Fibroblast of skin of right biceps (primary cell): ENCODE measurements at places on chromosomes 11 and 22.

DNA sequence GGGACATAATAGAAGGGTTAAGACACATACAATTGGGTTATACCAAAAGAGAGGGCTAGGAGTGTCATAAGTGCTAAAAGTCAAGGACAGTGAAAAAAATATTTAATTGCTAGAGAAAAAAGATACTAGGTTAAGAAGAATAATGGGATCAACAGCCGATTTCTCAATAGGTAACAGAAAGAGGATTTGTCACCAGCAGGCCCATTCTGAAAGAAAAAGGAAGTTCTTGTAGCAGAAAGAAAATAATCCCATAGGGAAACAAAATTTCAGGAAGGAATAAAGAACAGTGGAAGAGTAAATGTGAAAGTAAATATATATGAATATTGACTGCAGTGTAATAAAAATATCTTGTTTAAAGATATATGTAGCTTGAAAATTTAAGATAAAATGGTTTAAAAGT, 43.3 kb upstream of the ADORA2A start:
- DNase-seq: no peak

GRCh38 chr11:11411401-11411985, 58.4 kb upstream of the CSNK2A3 start:
- DNase-seq: no peak

DNA sequence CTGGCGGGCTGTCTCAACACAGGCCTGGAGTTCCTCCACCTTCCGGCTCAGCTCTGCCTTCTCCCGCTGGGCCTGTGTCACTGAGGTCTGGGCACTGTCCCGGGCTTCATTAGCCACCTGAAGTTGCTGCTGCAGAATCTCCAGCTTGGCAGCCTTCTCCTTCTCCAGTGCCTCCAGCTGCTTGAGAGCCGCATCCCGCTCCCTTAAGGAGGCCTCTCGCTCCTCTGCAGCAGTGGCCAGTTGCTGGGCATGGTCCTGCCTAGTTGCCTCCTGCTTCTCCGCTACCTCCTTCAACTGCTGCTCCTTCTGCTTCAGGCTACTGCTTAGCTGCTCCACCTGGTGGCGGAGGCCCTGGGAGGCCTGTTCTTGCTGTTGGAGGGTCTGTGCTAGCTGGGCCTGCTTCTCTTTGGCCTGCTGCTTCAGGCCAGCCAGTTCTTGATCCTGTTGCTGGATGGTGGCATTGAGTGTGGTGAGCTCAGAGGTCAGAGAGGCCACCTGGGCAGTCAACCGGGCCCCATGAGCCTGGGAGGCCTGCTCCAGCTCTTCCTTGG, 16.9 kb downstream of the IL18BP start:
- DNase-seq: no peak

- no peak for DNase-seq
These were observed 76.6 kb upstream of the PRR5 start for GRCh38 chr22:44625421-44625760.

- DNase-seq: no peak
These were observed 25.6 kb downstream of the SMCO4 start for GRCh38 chr11:93517611-93518010.

GRCh38 chr22:34015642-34016041, 95.4 kb upstream of the LARGE1 start:
- DNase-seq: no peak

- DNase-seq: peak; percentile 16
These were observed 298.4 kb upstream of the LUZP2 start for GRCh38 chr11:24198481-24198880.

DNA sequence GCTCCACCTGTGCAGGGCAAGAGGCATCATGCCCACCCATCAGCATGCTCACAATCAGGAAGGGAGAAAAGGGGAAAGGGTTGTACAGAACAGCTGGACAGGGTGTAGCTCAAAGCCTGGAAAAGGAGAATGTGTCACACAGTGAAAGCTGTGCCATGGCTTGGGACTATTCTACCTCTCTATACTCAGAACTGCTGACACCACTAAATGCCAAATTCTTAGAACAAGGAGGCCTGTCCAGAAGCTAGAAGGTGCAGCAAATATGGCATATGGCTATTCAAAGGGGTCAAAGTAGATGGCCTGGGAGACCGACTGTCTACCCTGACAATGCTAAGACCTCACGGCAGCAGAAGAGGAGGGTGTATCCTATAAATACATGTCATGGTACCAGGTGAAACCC, 12.8 kb downstream of the HPS4 start:
- DNase-seq: no peak

- DNase-seq: no peak
These were observed 304.6 kb downstream of the OPCML start for GRCh38 chr11:133227632-133228111.

- DNase-seq: peak; percentile 68
These were observed at the start of gene AHNAK for GRCh38 chr11:62546244-62546928. Gene AHNAK (minus strand): TSS chr11:62546806. CDS start chr11:62536098, 10,708 bp downstream.

- peak; percentile 80 for DNase-seq
These were observed 8.9 kb downstream of the SCGB1A1 start for GRCh38 chr11:62427630-62428233.

DNA sequence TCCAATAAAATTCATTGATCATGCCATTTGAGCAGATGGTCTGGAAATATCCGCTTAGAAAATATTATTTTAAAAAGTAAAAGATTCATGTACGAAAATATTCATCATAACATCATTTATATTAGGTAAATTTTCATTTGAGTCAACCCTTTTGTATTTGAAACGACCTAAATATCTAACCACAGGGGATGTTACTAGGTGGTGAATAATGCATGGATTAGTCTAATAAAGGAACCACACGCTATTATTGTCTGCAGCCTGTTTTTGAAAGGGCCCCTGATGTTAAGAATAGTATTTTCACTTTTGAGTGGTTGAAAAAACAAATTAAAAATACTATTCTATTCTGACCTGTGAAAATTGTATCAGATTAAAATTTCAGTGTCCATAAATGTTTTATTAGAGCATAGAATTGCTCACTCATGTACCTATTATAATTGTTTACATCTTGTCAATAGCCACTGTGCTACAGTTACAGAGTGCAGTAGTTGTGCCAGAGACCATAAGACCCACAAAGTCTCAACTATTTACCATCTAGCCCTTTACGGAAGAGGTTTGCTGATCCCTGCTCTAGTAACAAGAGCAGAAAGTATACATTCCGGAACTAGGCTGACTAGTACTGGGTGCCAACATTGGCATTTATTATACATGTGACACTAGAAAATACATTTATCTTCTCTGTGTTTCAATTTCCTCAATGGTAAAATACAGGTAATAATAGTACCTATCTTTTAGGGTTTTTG, 176.1 kb downstream of the LRRC4C start:
- peak; percentile 65 for DNase-seq

GRCh38 chr22:49450498-49450897, 377.2 kb downstream of the BRD1 start:
- DNase-seq: no peak

GRCh38 chr11:35963911-35964310, 20.0 kb downstream of the LDLRAD3 start:
- peak; percentile 56 for DNase-seq

DNA sequence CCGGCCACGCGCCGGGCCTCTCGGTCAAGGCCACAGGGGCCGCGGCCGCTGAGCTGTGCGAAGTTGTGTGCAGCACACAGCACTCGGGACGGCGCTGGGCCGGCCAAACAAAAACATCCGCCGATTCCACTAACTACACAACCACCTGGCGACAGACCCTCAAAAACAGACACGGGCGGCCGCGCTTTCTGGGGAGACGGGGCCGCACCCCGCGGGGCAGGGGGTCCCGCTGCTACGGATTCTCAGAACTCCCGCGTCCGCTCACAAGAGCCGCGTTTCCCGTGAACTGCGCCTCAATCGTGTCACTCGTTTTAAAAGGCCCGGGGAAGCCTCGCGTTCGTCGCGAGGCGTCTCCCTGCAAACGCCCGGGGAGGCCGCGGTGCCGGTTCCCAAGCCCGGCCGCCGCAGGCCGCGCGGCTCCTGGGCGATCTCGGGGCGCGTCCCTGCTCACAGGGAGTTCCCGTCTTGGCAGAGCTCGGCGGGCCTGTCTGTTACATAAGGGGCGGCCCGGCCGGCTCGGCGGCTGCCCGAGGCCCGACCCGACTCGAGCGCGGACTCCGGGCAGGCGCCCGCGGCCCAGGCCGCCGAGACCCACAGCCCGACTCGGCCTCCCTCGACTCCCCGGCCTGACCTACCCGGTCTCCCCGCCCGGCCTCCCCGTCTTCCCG, 936 bp downstream of the BRD1 start:
- peak; percentile 36 for DNase-seq

DNA sequence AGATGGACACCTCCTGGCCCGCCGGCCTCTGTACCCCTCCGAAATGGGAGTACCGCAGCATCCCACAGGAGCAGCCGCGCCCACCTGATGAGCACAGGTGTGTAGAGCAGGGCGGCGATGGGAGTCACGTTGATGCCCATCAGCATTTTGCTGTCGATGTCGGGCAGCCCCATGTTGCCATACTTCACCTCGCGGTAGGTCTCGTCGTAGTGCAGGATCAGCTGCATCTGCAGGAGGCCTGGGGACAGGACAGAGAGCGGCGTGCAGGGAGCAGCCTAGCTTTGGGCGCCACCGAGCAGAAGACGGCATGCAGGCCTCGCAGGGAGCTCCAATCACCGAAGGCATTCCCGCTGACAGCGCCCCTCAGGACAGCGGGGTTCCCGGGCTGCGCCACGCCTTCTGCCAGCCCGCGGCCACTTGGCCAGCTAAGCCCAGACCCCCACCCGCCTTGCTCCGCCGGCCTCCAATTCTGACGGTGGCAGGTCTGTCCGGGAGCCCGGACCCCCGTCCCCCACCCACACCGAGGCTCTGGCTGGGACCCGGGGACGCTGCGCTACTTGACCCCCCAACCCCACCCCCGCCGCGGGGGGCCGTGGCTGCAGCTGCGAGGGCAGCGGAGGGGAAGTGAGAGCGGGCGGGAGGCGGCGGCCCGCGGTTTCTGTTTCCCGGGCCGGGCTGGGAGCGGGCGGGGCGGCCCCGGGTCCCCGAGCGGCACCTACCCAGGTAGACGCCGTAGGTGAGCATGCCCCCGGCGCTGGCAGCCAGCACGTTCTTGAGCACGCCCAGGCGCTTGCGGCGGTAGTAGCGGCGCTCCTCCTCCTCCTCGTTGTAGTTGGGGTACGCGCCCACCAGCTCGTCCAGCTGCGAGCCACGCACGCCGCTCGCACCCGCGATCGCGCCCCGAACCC, 705 bp downstream of the UNC93B1 start:
- no peak for DNase-seq

GRCh38 chr11:71373791-71374454, 74.3 kb downstream of the DHCR7 start:
- no peak for DNase-seq

- peak; percentile 58 for DNase-seq
These were observed 5.3 kb downstream of the VSIG2 start for GRCh38 chr11:124746621-124747243.

GRCh38 chr11:74634537-74634936, 42.2 kb downstream of the POLD3 start:
- DNase-seq: peak; percentile 70

- no peak for DNase-seq
These were observed 43.9 kb upstream of the ANGPTL5 start for GRCh38 chr11:101960231-101960630.

GRCh38 chr11:43217849-43218248, 93.9 kb upstream of the API5 start:
- no peak for DNase-seq

DNA sequence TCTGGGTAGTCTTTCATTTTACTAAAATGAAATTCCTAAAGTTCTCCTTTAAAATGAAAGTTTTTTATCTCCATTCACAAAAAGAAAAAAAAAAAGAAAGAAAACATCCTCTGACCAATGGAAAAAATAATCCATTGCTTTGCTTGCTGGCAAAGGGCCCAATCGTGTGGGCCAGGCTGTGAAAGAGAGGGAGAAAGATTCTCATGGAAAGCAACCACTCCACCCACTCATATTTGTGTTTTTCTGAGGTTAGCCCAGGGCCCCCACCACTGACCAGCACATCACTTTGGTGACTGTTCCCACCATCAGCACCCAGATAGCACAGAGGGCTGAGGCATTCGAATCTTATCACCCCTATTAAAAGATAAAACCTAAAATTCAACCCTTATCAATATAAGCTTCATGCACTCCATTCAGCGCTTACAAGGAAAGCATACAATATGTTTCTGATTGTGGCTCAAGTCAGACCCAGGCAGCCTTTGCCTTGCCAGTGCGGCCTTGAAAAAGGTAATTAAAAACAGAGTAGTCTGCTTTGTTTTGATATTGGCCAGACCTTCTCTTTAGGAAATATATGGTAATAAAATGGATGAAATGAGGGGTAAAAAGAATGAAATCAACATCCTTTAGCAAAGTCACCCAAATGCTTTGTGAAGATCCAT, 192.8 kb downstream of the ETS1 start:
- peak; percentile 35 for DNase-seq

GRCh38 chr11:10455637-10456487, 798 bp downstream of the AMPD3 start:
- DNase-seq: peak; percentile 73

DNA sequence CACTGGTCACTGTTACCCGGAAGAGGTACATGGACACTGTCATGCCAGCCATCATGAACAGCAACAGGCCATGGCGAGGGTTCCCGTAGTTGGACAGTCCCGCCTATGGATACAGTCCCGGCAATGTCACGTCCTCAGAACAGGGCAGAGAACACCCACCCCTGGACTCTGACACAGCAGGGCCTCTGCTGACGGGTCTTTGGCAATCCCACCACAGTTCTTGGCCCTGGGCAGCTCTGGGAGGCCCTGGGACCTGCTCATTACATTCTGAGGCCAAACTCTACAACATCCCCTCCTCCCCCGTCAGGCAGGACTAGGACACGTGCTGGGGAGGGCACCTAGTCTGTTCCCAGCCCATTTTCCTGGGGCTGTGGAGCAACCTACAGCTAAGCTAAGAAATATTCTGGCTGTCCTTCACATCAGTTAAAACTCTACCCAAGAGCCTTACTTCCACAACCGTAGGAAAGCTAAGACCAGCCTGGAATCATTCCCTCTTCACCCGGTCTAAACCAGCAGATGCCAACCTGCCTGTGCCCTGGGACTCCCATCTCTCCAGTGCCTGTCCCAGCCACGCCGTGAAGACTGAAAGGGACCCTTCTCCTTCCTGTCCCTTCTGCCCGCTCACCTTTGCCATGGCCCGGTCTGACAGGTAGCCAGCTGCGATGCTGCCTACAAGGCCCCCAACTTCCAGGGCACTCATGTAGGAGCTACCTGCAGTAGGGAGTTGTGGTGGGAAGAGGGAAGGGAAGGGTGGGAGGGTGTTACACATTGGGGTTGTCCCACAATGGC, 4.5 kb downstream of the SLC37A4 start:
- DNase-seq: no peak

- DNase-seq: no peak
These were observed 77.1 kb upstream of the FAM181B start for GRCh38 chr11:82810738-82811137.
